ENCODE measurements at places on chromosomes 2 and 18.

DNA sequence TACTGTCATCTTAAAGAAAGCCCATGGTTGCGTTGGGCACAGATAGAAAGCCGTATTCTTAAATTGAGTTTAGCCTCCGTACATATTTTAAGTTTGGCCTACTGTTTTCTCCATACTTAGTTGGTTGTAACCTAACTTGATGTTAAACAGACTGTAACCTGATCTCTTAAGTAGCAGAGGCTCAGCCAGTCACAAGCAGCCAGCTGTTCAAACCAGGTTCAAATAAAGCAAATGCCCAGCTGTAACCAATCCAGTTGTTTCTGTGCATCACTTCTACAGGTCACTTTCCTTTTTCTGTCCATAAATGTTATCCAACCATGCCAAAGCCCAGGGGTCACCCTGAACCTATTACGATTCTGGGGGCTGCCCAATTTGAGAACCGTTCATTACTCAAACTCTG, 10.0 kb upstream of the THADA start:
- no peak for DNase-seq

DNA sequence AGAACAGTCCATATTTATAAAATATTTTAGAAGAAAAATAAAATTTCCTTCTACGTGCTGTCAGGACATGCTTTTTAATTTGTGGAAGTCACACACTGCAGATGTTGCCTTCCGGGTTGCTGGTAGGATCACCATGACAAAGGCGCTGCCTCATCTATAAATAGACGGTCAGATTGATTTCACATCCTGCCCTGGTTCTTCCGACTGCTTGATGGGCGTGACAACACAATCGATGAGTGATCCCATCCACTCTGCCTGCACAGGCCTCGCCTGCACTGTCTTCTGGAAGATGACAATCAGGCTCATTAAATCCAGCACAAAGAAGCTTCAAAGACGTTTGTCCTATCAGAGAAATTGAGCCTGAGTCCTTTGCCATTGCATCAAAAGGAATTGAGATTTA, 318.9 kb upstream of the TRIB2 start:
- DNase-seq: no peak

DNA sequence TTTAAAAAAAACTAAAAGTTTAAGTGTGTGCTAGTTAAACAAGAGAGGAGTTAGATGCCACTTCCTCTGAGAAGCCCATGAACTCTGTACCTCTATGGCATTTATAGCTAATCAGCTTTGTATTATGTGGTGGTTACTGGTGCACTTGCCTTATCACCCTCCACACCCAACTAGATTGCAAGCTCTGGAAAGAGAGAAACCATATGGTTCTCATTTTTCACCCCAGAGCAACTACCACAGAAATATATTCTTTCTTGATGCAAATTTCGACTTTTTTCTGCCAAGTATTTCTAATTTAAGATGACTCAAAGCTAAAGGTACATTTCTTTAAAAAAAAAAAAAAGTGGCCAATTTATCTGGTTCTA, 24.2 kb downstream of the RAPH1 start:
- no peak for DNase-seq

GRCh38 chr2:69216535-69217332, 170.3 kb downstream of the GFPT1 start:
- DNase-seq: no peak

- no peak for DNase-seq
Observed at GRCh38 chr2:122255924-122256323, 500.5 kb downstream of the TSN start.

GRCh38 chr2:43399515-43400264, 173.3 kb upstream of the ZFP36L2 start:
- DNase-seq: no peak

DNA sequence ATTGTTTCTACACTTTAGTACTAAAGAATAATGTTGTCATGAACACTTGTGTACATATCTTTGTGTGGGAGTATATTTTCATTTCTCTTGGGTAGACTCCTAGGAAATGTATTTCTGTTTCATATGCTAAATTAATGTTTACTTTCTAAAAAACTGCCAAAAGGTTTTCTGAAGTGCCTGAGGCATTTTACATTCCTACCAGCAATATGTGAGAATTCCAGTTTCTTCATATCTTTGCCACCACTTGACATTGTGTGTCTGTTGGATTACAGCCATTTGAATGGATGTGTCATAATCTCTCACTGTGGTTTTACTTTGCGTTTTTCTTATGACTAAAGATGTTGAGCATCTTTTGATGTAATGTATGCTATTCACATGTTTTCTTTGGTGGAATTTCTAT, 428.2 kb upstream of the KCNH7 start:
- no peak for DNase-seq

GRCh38 chr2:15750433-15750814, 158.8 kb downstream of the DDX1 start:
- DNase-seq: no peak

GRCh38 chr2:28547906-28548600, 52.2 kb downstream of the PLB1 start:
- DNase-seq: no peak

DNA sequence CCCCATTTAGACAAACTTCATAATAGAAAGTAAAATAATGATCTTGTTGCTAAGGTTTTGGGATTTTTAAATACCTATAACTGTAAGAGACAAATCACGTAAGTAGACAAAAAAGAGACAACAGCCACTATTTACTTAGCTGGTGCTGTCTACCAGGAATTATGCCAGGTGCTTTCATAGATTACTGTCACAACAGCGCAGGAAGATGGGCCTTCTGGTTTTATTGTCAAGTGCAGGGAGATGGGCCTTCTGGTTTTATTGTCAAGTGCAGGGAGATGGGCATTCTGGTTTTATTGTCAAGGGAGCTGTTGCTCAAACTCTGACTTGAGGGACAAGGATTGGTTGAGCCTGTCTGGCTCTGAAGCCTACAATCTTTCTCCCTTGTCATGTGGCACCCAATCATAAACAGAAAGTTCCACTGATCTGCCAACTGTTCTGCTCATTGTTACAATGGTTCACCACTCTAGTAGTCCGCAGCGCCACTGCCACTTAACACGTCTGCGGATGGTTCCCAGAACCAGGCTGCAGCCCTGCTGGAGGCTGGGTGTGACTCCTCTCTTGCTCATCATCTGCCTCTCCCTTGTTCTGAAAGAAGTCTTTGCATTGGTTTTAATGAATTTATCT, 95.0 kb downstream of the RNF144A start:
- no peak for DNase-seq

DNA sequence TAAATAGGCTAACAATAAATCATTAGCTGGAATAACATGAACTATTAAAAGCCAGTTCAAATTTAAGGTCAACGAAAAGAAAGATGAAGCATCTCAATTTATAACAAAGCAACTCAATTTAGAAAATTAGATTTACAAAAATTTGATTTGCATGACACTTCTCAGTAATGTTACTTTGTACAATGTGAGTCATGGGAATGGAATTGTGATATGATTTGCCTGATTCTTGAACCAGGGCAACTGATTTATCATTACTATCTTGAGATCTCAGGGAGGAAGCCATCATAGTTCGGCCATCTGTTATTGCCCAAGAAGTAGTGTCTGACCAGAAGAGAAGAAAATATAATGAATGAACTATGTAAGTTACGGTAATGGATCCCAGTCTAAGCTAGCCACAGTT, 193.1 kb downstream of the RIT2 start:
- no peak for DNase-seq

- DNase-seq: no peak
Observed at GRCh38 chr2:200278694-200279316, 27.7 kb upstream of the SPATS2L start.

DNA sequence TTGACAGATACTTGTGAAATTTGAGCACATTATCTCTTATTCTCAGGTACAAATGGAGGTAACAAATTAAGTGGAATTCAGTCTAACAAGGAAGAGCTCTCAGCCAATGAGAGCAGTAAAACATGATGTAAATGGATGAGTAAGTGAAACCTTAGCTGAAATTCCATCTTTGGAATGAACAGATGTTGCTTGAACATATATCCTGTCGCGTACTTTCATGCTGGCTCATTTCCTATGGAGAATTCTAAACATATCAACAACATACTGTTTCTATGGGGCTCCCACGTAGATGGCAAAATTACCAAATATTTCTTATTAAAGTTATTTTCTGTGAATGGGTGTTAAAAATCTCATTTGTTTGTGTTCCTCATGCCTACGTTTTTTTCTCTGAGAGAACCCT, 256.3 kb upstream of the LINC00305 start:
- no peak for DNase-seq

- no peak for DNase-seq
Observed at GRCh38 chr2:218036371-218036770, 32.7 kb upstream of the RUFY4 start.

- DNase-seq: no peak
Observed at GRCh38 chr18:11154368-11154989, 5.1 kb upstream of the PIEZO2 start.

GRCh38 chr2:47819834-47820233, 36.9 kb downstream of the MSH6 start:
- DNase-seq: no peak

- no peak for DNase-seq
Observed at GRCh38 chr2:104733226-104733943, 120.5 kb upstream of the POU3F3 start.

DNA sequence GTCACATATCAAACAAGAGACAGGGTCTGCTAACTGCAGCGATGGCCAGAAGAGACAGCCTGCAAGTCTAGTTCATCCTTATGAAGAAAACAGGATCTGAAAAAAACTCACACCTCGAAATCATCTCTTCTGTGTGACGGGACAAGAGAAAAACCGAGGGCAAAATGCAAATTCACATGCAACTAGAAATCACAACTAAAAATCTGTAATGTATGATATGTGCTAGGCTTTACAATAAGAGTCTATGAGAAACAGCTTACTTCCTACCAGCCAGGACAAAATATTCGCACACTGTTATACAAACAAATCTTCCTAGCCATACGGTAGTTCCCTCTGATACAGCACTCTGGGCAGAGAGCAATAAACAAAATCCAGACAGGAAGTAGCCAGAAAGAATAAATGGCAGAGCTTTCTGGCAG, 48.8 kb downstream of the ANKRD44 start:
- no peak for DNase-seq

DNA sequence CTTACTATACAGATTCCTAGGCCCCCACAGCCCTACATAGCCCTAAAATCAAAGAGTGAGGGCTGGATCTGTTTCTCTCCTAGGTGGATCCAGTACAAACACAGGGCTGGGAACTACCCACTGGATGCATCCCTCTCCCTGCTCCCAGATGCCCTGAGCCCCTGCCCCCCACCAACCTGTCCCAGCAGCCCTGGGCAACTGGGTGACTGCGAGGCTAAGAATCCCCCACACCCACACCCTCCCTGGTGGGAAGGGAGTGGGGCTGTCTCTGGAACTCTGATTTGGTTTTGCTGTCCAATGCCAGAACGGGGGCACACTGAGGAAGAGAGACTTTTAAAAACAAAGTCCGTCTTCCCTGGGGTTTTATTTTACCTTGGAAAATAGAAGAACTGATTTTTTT, 113.1 kb downstream of the SMAD7 start:
- no peak for DNase-seq

DNA sequence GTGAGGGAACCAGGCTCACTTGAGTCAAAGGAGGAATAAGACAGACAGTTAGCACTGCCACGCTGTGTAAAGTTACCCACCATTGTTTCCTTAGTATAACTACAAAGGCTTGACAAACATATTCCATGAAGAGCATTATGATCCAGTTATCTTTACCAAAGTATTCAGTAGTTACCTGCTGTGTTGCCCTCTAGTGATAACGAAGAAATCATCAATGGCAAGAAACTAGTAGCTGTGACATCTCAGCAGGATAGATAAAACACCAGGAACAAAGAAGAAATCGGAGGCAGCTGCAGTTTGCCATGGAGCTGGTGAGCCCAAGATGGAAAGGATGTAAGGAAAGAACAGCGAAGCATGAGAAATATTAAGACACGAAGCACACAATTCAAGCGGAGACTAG, 215.3 kb upstream of the FSHR start:
- no peak for DNase-seq

DNA sequence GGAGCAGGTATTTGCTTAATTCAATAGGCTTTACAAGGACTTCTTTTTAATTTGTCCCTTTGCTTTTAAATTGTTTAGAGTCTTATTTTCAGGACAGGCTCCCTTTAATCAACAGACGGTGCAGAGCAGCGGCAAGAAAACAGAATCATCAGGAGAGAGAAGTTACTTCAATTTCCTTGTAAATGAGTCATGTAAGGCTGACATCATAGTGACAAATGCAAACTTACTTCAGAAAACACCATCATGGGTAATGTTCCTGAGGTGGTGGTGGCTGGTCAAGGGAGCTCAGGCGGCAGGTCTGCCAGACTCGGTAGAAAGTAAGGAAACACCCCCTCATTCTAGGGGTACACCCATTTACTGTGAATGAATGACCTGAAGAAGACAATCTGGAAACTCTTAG, 395.1 kb downstream of the FBXO15 start:
- DNase-seq: no peak

- no peak for DNase-seq
Observed at GRCh38 chr2:102771114-102771513, 9.3 kb downstream of the TMEM182 start.

- no peak for DNase-seq
Observed at GRCh38 chr2:15278296-15278695, 282.8 kb downstream of the NBAS start.

DNA sequence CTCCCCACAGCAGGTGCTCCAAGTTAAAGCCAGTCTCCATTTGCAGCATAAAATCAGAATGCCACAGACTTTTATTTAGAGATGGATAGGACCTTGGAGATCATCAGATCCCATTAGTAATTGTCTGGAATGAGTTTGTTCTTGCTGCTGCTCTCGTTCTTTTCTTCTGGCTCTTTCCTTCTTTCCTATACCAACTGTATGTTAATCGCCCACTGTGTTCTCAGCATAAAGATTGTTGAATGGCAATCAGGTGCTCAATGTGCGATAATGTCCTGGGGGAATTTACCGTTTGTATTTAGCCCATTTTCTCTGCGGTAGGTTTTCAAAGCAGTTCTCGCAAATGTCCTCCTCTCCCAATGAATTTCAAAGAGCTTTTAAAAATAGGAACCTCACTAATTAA, 3.3 kb downstream of the GPR39 start:
- no peak for DNase-seq

DNA sequence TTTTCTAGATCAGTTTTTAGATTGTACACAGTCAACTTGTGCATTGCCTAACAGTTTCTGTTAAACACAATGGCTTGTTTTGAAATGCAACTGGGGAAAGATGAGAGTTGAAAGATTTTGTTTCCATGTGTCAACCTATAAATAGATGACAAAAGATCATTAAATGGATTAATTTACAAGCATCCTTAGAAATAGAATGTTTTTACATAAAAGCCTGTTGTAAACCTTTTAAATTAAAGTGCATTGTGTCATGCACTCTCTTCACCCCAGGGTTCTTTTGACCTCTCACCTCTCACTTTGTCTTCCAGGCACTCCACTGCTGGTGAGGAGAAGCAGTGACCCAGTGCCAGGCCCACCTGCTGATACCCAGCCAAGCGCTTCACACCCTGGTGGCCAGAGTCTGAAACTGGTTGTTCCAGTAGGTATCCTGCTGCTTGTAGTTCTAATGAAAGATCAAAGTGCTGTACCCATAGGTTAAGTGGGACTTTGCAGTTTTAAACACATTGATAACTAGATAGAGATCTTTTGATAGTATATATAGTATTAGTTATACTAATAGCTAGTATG, 502.1 kb downstream of the PARD3B start:
- peak; percentile 44 for DNase-seq

All from nephron progenitor cell (in vitro differentiated cells).